ENCODE measurements at places on chromosomes 2 and 18. TPM values are rescaled to one million over a fixed set of nuclear protein-coding genes. Genes with fewer than 3 reads are reported as not detected.

Gene TPRKB
- 66.6 TPM for polyA plus RNA-seq

Gene GRHL1
- 5.4 TPM for polyA plus RNA-seq

DNA sequence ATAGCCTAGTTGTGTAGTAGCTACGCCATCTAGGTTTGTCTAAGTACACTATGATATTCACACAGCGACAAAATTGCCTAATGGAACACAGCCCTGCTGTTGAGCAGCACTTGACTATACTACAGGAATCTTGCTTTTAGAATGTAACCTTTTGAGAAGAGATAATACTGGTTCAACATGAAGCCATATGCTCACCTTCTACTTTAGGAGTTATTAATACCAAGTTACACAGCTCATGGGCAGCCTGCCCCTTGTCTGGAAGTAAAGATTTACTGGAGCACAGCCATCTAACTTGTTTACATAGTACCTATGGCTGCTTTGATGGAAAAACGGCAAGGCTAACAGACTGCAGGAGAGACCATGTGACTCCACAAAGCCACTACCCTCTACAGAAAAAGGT lies 174.8 kb downstream of the DYM start:
- no peak for DNase-seq

GRCh38 chr2:180130403-180130802 lies 123.3 kb upstream of the CWC22 start:
- DNase-seq: no peak

- no peak for DNase-seq
Observed at GRCh38 chr2:73295751-73296400, 2.5 kb upstream of the EGR4 start.

DNA sequence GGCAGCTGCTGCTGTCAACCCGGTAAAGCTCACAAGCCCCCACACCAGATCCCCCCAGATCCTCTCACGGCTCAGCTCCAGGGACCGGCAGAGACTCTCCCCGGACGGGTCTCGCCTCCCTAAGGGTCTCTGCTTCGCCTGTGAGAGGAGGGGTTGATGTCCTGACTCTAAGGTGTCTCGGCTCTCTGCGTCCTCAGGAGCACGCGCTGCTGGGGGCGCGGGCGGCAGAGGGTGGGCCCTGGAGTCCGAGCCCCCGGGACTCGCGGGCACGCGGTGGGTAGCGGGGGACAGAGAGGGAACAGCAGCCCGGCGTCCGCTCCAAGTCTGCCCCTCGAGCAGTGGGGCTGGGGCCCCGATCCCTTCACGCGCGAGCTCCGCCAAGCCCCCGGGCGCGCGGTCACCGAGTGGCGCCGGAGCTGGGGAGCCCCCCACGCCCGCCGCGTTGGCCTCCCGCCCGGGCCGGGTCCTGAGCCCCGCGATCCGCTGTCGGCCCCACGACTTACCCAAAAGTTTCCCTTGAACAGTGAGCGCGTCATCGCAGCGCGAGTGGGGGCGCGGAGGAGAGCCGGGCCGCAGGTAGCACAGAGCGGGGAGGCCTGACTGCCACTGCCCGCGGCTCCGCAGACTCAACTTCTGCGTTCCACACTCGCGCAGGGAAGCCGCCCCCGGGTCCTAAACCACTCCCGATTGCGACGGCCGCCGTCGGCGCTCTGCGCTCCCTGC lies at the start of gene PSTPIP2:
Gene PSTPIP2, minus strand, starts transcription at position 608 of the 723 bp plus-strand sequence. Its CDS starts 72 bp downstream, at position 536.
- no peak for DNase-seq

- DNase-seq: no peak
Observed at GRCh38 chr18:57850063-57850462, 46.9 kb upstream of the ATP8B1 start.

- no peak for DNase-seq
Observed at GRCh38 chr2:99380376-99381010, 43.3 kb downstream of the EIF5B start.

Measured in right renal pelvis (tissue), 4 donors.